PC-3 (cell line): ENCODE measurements at places on chromosomes 12 and 14. TPM values are rescaled to one million over a fixed set of nuclear protein-coding genes. Genes with fewer than 3 reads are reported as not detected.

TEX22 gene
- 0.29 and 0.40 TPM in 2 replicates for total RNA-seq

PAX9 gene
- 14.3 and 14.9 TPM in 2 replicates for total RNA-seq

IL26 gene
- not detected in 2 replicates for total RNA-seq

MMP19 gene
- total RNA-seq: 0.04 and 0.17 TPM in 2 replicates

OTX2 gene
- not detected in 2 replicates for total RNA-seq

DTX1 gene
- not detected in 2 replicates for total RNA-seq

WNT1 gene
- total RNA-seq: not detected in 2 replicates

ANO2 gene
- total RNA-seq: not detected in 2 replicates

SMIM41 gene
- total RNA-seq: not detected in 2 replicates

VDR gene
- 19.6 and 19.9 TPM in 2 replicates for total RNA-seq

INHBE gene
- total RNA-seq: not detected in 2 replicates

IFT81 gene
- 7.2 and 10.1 TPM in 2 replicates for total RNA-seq

RNASE3 gene
- total RNA-seq: not detected in 2 replicates

LBHD2 gene
- not detected in 2 replicates for total RNA-seq

SDSL gene
- 14.0 and 19.9 TPM in 2 replicates for total RNA-seq

HCFC2 gene
- total RNA-seq: 7.8 and 10.7 TPM in 2 replicates

AQP5 gene
- not detected in 2 replicates for total RNA-seq

B3GNT4 gene
- total RNA-seq: 4.0 and 4.8 TPM in 2 replicates

ESRRB gene
- not detected in 2 replicates for total RNA-seq

JPH4 gene
- total RNA-seq: not detected in 2 replicates

CCDC177 gene
- not detected in 2 replicates for total RNA-seq

DENND5B gene
- total RNA-seq: 4.2 and 14.2 TPM in 2 replicates

GPRC5A gene
- 140 and 144 TPM in 2 replicates for total RNA-seq

PAPLN gene
- 0.35 and 0.40 TPM in 2 replicates for total RNA-seq

PLBD2 gene
- 18.8 and 38.1 TPM in 2 replicates for total RNA-seq

ANKRD33 gene
- not detected in 2 replicates for total RNA-seq

HCAR3 gene
- total RNA-seq: not detected in 2 replicates

MYL6 gene
- total RNA-seq: 1,385 and 1,597 TPM in 2 replicates

GPR137C gene
- 0.63 and 0.91 TPM in 2 replicates for total RNA-seq
